Right hindlimb (tissue), 1 donor: ENCODE measurements at places on chromosomes 5 and 9.

DNA sequence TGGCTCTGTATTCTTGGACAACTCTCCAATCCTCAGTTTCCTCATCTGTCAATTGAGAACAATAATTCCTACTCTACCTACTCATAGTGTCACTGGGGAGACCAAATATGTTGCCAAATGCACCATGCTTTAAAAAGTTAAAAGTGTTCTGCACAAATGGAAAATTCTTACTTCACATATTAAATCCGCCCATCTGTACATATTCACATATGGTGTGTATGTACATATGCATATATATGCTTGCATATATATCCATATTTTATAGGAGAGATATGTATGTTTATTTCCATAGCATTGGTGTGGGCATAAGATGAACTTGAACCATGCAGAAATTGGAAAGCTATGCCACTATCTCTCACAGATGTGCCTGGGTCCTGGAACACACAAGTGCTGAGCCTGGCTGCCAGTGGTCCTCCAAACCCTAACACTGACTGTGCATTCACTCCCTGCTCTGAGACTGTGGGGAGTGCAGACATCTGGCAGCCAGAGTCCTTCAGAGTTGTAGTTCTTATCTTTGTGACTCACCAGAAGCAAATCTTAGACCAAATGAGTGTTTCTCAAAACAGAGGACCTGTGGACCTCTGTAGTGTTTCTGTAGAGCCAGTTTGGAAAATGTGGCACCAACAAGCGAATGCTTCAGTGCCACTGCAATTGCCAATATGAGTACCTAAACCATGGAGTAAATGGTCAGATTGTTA, 168.7 kb downstream of the GRIA1 start:
- DNase-seq, result no peak

- no peak for DNase-seq
These were observed 43.5 kb downstream of the LPAR1 start for GRCh38 chr9:110994771-110995241.

- no peak for DNase-seq
These were observed 33.6 kb downstream of the WWC1 start for GRCh38 chr5:168324859-168325630.

DNA sequence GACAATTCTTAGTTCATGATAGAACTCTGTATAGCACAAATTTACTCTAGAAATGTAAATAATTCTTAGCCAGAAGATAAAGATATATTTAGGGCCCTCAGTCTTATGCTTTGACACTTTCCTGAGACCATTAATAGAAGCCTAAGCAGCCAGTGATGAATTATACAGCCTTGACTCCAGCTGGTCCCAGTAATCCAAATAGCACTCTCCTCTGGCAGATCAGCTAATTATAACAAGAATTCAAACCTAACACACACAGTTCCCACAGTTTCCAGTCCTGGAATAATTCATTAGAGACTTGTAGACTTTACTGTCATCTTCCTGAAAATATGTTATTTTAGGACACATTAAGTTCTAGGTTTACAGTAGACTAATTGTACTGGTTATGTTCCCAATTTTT, 50.4 kb downstream of the SHOC1 start:
- no peak for DNase-seq

- no peak for DNase-seq
These were observed 1.4 kb downstream of the C8G start for GRCh38 chr9:136946228-136947027.

DNA sequence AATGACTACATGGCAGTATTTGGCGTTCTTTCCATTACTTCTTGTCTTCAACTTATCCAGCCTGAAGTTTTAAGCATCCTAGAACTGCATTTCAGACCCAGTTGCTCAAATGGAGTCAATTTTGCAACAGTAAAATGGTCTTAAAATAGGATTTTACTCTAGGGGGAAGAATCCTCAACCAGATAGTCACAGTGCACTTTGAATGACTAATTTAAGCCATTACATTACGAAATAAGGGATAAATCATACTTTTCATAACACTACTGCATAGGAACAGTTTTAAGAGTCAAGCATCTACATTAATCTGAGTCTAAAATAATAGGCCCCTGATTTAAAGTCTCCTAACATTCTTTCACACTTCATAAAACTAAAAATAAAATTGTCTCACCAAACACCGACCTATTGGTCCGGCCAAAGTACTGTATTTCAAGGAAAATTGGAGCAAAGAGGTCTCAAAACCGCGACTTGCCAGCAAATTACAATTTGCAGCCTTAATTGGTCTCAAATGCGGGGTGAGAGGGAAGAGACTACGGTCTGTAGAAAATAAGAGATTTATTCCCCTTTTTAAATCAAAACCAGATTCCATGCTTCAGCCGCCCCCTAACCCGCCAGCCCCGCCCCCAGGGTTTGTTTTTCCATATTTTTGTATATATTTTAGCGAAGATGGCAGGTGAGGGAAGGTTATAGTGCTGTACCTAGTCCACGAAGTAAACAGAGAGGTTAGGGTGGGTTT, 1.2 kb upstream of the SMARCA2 start:
- DNase-seq, result peak; percentile 52

DNA sequence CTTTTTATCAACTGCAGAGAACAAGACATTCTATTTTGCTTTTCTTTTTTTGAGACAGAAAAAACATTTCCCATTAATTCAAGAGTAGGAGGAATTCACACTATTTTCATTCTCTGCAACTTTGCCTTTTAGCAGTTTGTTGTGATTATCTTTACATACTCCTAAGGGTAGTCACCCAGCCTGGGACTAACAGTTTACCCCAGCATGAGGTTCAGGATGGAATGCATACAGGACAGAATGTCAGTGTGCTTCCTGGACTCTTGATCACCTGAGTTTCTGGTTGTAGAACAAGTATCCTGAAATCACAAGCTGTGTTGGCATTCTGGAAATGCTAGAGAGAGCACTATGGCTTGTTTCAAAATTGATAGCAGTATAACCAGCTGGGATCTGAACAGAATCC, 368.1 kb downstream of the KIF4B start:
- DNase-seq, result no peak

- DNase-seq, result no peak
These were observed 1.3 kb downstream of the TXNDC8 start for GRCh38 chr9:110336363-110336762.

GRCh38 chr5:80985600-80986228, 25.6 kb downstream of the RASGRF2 start:
- no peak for DNase-seq

GRCh38 chr9:100217536-100217935, 118.5 kb downstream of the INVS start:
- no peak for DNase-seq

GRCh38 chr9:134291452-134291881, 34.8 kb upstream of the RXRA start:
- DNase-seq, result no peak

- no peak for DNase-seq
These were observed 212.0 kb downstream of the ADAMTS12 start for GRCh38 chr5:33679791-33680190.

DNA sequence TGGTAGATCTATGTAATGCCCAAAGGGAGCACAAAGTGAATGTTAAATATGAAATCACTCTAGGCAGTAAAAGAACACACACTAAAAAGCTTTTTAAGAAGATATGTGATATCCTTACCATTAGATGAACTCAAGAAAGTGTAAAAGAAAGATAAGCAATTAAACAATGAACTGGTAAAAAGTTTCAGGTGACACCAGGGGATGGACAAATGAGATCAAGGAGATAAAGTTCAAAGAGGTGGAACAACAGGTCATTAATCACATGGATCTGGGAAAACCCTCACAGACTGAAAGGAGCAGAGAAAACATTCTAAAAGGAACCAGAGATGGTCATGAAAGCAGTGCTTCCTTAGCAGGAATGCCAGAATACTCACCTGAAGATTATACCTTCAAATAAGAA, 40.7 kb downstream of the LHFPL2 start:
- DNase-seq, result no peak

DNA sequence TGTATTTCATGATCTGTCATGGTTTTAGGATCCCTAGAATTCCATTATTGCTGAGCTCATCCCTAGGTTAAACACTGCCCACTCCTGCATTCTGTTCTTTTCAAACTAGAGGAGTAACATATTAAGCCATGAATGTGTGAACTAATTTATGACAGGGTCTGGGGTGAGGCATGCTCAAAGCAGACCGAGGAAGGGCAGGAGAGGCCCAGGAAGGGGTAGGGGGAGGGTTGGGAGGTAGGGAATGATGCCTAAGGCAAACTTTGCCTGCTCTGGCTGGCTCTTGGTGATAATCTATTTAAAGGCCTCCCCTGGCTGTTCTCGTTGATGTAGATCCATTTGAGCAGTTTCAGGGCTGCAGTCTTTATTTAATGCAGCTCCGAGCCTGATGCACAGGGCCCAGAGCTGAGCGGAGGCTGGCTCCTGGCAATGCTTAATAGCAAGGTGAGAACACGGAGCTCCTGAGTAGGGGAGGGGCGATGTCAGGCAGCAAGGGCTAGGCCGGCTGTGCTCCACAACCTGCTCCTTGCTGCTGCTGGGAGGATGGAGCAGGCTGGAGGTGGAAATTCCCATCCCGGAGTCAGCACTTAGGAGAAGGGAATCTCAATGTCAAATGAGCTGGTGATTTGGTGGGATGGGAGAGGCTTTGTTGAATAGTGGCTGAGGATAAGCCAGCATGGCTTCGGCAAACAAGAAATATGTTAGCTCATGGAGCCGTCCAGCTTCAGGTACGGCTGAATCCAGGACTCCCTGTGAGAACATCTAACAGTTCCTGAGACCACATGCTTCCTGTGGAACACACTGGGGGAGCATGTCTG, 73.2 kb upstream of the UNC5A start:
- no peak for DNase-seq

GRCh38 chr5:74576941-74577456, 63.5 kb downstream of the ENC1 start:
- DNase-seq, result no peak

DNA sequence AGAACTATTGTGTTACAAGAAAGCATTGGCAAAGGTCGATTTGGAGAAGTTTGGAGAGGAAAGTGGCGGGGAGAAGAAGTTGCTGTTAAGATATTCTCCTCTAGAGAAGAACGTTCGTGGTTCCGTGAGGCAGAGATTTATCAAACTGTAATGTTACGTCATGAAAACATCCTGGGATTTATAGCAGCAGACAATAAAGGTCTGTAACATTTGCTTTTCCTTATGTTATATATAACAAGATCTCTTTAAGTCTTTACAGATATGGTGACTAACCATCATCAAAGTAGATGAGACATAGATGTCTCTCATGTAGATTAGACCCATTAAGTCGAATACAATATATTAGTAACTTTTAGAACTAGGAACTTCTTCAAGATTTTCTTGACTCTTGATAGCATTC, 33.0 kb downstream of the TGFBR1 start:
- no peak for DNase-seq

GRCh38 chr5:143641549-143642355, 170.2 kb upstream of the HMHB1 start:
- peak; percentile 43 for DNase-seq
